NCI-H1092 treated with DMSO at 0.1 percent for 48 hours (cell line): ENCODE measurements at places on chromosomes 3 and 15.
A peak's percentile ranks its signal among the peaks of the same experiment; 100 is the strongest.

GRCh38 chr3:184261270-184261853 is at the start of gene CAMK2N2:
TSS of gene CAMK2N2 (minus strand) at chr3:184261553. CDS start at chr3:184261285, 268 bp downstream.
- peak; percentile 85 for DNase-seq

DNA sequence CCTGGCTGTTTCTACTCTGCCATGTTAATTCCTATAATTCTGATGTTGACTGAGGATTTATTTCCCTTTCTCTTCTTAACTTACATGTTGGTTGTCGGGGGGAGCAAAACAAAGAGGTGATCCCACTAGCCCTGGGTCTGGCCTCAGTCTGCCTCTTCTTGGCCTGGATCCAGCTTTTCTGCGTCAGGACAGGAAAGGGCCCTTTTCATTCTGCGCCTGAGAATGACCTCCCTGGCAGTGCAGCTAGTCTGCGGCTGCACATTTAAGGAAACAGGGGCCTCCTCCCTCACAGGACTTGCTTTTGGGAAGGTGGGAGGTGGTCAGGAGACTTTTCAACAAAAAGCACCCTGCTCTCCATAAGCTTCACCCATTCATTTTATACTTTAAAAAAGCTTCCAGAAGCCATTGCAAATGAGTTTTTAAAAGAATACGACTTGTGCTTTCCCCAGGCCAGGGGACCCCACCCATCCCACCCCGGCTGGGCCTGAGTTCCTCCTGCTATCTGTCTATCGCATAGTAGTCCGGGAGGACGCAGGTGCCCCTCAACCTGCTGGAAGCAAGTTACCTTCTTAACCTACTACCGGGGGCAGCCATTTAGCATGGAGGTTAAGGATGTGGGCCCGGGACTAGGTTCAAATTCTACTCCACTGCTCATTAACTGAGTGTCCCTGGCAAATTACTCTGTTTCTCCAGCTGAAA is 21.3 kb upstream of the EHD4 start:
- DNase-seq, result no peak

DNA sequence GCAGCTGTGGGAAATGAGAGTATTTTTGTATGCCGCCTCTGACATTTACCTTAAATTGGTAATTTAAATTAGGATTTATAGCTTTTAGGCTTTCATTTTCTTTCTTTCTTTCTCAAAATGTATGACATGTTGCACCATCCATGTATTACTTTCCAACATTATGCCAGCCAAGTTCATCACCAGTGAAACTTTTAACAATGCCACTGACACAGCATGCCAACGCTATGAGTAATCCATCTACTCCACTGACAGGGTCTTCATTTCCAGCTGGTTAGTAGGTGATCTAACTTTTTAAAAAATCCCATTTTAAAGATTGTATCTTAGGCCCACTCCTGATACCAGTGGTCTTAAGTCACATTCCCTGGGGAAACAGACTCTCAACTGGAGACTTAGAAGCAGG is 21.8 kb upstream of the CLDN16 start:
- no peak for DNase-seq

DNA sequence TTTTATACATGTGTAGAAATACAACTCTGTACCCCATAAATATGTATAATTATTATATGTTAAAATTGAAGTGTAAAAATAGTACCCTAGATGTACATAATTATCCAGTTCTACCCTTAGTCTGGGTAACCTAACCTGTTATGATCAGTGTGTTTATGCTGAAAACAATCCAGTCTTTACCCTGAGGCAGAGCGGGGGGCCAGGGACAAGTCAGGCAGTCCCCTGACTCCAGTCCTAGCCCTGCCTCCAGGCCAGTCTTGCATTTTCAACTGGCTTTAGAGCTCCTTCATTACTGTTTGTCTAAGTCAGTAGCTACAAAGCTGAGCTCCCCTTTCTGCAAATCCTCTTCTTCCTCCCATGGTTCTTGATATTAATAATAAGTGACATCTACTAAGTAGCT is 3.1 kb downstream of the MESD start:
- DNase-seq, result no peak
